Common myeloid progenitor, CD34-positive (primary cell): ENCODE measurements at places on chromosomes 4 and X.

- DNase-seq, result no peak
Observed at GRCh38 chr4:180634306-180634705, 1608.9 kb upstream of the TENM3 start.

- no peak for DNase-seq
Observed at GRCh38 chrX:3697220-3697684, 16.2 kb downstream of the PRKX start.

- DNase-seq, result no peak
Observed at GRCh38 chr4:20840648-20841190, 140.5 kb downstream of the PACRGL start.

- peak; percentile 22 for DNase-seq
Observed at GRCh38 chrX:49191574-49192011, 5.4 kb upstream of the PRICKLE3 start.

DNA sequence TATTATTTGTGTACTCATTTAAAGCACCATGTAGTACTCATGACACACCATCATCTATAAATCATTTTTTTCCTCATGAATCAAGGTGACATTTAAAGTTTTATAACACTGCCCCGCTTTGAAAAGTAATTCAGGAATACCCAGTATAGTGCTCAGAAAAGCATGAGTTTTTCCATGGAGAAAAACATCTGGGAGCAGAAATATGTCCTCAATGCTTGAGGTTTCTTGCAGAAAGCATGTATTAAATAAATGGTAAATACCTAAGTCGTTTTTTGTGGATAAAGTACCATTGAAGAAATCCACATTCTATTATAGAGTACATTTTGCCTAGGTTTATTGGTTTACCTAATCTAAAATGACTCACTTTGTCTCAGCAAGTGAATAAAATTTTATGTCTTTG lies 66.2 kb downstream of the UBA6 start:
- no peak for DNase-seq

- no peak for DNase-seq
Observed at GRCh38 chrX:134603806-134604700, 54.2 kb downstream of the PLAC1 start.

GRCh38 chr4:110270492-110271197 lies 72.2 kb upstream of the ELOVL6 start:
- no peak for DNase-seq

DNA sequence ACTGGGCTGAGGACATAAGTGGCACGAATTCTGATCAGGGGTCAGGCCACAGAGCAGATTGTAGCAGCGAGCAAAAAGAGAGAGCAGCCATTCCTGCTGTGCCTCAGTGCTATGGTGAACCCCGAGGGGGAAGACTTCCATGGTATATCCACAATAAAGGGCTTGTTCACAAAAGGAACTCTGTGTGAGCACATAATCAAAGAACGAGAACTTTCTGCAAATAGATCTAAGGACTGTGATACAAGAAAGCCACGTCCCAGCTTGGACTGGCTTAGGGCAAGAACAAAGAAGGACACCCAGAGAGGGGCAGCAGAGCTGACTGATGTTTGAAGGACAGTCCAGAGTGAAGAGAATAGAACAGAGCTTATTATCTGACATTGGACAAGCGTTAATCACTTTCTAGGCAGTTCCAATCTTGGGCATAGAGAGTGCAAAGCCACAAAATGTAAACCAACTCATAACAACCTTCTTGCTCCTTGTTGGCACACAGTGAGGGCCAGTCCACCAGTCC lies 24.0 kb downstream of the PPEF2 start:
- DNase-seq, result no peak

DNA sequence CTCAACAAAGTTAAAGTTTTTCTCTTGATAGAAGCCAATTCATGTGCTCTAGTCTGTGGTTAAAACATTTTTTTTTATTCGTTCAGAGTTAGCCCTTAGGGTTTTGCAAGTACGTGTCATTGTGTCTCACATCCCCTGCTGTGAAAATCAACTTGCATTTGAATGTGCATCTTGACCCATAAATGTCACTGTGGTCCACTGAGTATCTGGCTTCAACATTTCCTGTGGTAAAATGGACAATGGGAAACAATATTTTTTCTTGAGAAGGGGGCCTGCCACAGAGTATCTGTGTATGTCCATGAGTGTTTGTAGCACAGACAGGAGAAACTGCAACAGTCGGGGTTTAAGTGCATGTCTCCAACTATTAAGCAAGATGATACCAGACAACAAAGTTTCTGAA lies 554.8 kb upstream of the TENM3 start:
- no peak for DNase-seq

GRCh38 chrX:97311066-97311778 lies 427.5 kb downstream of the RPA4 start:
- DNase-seq, result no peak

DNA sequence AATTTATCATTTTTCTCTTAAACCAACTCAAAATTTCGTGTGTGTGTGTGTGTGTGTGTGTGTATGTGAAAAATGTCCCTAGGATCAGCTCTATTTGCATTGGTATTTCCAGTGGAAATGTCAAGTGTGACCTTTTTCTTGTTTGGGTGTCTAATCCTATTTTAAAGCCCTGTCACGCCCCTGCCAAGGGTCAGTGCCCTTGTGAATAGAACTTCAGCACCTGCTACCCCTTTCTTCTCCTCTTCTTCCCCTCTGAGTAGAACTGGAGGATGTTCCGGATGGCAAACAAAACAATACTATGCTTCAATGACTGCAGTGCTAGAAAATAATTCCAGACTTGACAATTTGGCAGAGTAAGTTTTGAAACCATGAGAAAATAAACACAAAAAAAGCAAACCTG lies 67.3 kb downstream of the SPRY1 start:
- no peak for DNase-seq

DNA sequence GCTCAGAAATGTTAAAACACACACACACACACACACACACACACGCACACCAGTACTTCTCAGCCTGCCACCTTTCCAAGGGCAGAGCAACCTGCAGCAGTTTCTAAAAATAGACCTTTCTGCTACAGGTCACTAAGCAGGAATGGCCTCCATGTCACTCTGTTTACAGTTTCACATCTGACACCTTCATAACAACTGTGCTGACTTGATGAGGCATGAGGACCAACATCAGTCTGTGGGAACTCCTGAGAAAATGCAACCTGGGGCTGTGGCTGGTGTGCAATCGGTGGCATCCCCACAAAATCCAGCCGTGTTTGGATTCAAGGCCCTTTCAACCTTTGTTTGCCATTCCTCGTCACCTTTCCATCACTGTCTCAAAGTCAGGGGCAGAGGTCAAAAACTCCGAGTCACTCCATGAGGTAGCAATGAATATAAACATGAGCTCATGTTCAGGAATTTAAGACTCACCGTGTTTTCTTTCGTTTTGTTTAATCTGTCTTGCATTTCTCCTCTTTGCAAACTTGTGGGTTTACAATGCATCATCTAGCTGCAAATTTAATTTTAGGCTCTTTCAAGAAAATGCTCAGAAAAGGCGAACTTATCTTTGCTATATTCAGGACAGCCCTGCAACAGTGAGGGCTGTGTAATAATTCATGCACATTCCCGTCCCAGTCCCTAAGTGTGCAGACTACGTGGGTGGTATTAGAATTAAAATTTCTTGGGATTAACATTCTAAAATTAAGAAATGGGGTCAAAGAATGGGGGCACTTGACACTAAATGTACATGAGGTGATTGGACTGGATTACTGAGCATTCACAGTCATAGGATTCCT lies 135.3 kb downstream of the SHROOM3 start:
- DNase-seq, result no peak

- DNase-seq, result no peak
Observed at GRCh38 chrX:68098431-68098830, 334.9 kb downstream of the OPHN1 start.

GRCh38 chr4:24984602-24985532 lies 45.9 kb downstream of the LGI2 start:
- no peak for DNase-seq

DNA sequence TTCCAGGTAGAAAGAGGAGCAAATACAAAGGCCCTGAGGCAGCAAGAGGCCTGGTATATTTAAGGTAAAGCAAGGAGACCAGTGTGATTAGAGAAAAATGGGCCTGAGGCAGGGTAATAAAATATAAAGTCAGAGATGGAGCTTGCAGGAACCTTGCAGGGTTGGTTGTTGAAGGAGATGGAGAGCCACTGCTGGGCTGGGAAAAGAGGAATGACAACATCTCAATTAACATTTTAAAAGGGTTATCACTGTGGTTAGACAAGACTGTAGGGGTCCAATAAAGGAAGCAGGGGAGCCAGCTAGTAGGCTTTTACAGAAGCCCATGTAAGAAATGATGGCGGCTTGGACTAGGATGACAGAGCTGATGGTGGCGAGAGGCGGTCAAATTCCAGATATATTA lies 205.5 kb upstream of the MBNL3 start:
- DNase-seq, result no peak

DNA sequence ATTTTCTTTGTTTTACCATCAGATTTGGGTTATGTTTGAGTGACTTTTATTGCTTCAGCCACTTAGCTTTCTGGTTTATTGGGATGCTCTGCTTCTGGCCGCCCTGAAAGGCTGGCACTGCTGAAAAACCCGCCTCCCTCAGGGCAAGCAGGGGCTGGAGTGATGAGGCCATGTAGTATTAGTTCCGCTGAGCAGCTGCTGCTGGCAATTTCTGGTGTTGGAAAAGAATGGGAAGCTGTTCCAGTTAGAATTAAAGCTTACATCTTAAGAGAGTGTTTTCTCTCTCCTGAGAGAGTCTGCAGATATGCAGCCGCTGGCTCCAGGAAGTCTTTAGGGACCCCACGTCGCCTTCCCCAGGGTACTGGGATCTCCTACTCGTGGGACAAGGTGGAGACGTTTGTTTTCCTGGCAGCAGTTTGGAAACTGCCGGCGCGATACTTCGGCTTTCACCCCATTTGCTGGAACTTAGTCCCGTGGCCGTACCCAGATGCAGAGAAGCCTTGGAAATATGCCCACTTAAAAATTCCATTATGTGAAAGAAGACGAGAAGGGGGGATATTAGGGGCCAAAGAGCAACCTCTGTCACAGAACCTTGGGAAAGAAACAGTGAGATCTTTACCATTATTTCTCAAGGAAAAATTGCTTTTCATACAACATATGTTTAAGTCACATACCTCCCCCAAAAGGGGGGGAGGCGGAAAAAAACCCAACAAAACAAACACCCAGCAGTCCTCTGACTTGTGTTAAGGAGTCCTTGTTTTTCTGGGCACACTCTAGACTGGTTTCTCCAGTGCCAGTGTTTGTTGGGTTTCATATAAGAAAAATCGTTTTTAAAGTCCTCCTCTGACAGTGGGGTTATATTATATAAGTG lies 72.6 kb downstream of the TMEM131L start:
- DNase-seq, result no peak

GRCh38 chr4:183142571-183143550 lies 43.8 kb downstream of the WWC2 start:
- DNase-seq, result no peak

GRCh38 chr4:152348670-152349069 lies 187.2 kb downstream of the FBXW7 start:
- DNase-seq, result peak; percentile 35

DNA sequence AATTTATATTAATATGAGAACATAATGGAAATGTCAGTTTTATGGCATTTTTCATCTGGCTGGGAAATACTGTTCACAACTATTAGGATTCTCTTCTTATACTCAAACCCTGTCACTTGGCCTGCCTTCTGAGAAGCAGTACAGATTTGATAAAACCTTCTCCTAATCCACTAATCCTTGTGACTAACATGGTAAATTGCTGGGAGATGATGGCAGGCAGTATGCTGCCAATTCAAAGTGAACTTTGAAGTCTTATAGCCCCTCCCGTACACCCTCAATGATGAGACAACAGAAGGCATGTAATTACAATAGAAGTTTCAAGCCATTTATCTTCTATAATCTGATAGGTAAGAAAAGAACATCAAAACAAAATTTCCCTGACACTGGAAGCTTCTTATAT lies 36.9 kb downstream of the PAQR3 start:
- no peak for DNase-seq

GRCh38 chr4:98352940-98353339 lies 91.8 kb downstream of the RAP1GDS1 start:
- DNase-seq, result peak; percentile 61

GRCh38 chrX:99371976-99372595 lies 1038.0 kb downstream of the PCDH19 start:
- DNase-seq, result no peak

DNA sequence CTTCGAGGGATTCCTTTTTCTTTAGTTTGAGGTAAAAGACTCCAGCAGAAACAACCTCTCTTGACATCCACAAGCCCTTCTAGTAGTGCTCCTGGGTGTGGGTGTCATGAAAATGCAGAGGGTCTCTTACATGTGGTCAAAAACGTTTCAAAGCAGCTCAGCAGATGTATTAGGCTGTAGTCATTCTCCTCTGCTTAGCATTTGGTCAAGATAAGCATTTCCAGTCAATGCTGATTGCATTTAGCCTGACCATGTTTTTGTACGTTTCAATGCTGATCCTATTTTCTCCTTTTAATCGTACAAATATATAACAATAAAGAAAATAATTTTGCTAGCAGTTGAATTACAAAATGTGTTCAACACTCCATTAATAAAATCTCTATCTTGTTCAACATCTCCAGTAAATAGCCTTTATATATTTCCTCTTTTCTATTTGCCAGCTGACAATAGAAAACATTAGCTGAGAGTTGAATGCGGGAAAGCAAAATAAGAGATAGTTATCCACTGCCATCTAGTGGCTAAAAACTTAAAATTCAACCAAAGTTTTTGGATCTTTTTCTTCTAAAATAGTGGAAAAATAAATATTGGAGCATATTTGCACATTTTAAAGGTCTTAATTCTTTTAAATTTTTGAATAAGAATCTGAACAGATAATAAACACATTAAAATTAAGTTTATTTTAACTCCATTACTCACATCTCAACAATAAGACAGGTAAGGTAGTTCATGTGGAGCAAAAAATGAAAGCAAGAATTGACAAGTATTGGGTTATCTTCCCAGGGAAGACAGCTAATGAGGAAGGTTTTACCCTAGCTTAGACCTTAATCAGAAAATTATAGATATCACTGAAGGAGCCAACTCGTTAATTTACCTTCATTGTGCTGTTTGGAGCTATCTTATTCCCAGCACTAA lies 15.2 kb upstream of the PACRGL start:
- peak; percentile 62 for DNase-seq

GRCh38 chrX:11438380-11438723 lies 145.1 kb downstream of the AMELX start:
- no peak for DNase-seq

DNA sequence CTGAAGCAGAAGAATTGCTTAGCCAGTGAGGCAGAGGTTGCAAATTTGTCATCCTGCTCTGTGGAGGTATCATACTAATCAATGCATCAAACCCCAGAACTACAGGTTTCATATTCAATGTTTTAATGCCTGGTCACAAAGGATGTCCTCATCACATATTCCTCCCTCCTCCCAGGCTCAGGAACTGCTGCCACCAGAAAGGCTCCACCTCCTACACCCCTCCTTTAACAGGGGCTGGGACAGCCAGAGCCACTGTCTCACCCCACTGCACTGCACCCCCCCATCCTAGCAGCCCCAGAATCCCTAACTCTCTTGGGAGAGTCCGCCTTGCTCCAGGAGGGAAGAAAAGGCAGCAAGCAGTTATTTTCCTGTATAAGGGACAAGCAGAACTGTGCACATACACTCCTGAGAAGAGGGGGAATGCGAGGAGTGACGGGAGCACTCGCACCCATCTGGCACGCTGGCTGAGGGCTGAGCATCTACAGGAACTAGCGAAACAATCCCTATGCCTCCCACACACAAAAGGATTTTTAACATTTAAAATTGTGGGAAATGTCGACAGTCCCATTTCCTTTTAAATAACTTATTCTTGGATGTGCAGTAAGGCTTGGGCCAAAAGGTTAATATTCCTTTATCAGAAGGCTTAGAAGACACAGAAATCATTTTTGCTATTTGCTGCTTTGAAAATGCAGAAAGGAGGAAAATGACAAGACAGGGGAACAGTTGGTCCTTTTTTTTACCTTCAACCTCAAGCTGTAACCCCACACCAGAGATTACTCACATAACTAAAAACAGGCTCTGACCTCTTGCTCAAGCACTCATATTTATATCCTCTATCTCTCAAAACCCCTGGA lies 27.8 kb downstream of the CD99L2 start:
- no peak for DNase-seq
